ENCODE measurements at places on chromosomes 13 and 19.

DNA sequence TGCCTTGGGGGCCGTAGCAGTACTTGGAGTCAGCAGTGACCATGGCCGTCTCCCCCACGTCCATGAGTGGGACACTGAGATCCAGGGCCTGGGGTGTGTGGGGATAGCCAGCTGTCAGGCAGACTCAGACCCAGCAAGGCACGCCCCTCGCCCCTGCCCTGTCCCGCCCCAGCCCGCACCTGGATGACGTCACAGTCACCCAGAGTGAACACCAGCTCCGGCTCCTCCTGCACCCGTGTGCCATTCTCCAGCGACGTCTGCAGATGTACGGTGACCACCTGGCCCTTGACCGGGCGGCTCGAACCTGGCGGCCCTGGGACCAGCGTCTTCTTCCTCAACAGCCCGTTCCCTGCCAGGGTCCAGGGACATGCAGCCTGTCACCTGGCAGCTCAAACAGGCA, 4.0 kb downstream of the FKBP8 start:
- DNase-seq = no peak

DNA sequence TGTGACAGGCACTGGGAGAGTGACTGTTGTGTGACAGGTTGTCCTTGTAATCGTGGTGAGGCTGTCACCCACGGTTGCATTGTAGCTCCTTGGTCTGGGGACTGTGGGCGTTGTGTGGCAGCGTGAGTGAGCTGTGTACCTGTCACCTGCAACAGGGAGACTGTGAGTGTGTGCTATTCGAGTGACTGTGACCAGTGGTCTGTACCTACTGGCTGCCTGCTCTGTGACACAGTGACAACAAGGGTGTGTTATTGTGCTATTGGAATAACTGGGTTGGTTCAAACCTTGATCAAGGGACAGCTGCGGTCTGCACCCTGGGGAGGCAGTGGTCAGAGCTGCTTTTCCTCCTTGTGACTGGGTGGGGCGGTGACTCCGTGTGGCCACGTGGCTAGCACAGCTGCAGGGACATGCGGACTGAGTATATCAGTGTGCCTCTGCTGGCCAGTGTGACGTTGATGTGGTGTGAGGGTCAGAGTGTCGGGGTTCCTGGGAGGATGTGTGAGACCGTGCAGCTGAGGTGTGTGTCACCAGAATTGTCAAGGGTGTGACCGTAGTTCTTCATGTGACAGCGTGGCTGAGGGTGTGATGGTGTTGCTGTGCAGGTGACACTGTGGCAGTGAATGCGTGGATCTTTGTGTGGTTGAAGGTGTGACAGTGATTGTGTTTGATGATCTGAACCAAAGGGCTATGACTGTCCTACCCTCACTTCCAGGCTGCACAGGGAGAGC, 10.1 kb upstream of the NFIX start:
- no peak for DNase-seq

DNA sequence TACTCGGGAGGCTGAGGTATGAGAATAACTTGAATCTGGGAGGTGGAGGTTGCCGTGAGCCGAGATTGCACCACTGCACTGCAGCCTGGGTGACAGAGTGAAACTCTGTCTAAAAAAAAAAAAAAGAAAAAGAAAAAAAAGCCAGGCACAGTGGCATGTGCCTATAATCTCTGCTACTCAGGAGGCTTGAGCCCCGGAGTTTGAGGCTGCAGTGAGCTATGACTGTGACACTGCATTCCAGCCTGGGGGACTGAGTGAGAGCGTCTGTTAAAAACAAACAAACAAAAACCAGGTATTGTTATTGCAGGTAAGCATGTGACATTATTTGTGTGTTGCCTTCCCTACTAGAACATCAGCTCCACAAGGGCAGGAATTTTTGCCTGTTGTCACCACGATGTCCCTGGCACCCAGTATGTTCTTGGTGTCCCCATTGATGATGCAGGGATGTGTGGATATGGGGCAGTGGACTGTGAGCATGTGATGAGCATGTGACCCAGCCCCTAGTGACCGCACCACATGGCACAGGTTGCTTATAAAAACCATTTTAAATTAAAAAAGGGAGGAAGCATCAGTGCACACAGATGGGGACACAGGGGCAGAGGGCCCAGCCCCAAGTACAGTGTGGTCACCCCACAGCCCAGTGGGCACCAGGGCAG, 1.6 kb upstream of the KANK2 start:
- no peak for DNase-seq

GRCh38 chr19:51796195-51796679, 1.3 kb downstream of the FPR3 start:
- DNase-seq = no peak

DNA sequence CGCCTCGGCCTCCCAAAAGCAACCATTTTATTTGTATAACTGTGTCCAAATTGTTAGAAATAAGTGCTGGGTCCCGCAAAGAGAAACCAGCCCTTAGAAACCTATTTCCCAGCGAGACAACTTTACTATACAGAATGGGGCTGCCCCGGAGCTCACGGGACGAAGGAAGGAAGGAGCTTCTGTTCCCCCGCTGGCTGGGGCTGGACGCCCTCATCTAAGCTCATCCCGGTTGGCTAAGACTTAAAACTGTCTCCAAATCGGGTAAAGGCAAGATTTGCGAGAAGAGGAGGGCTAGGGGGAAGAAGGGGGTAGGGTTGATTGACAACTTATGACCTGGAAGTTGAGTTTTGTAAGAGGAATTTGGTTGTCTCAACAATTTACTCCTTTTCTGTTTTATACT, 12.3 kb upstream of the BSG start:
- no peak for DNase-seq

- no peak for DNase-seq
Measured at GRCh38 chr13:90696254-90696653, 651.2 kb upstream of the MIR17HG start.

DNA sequence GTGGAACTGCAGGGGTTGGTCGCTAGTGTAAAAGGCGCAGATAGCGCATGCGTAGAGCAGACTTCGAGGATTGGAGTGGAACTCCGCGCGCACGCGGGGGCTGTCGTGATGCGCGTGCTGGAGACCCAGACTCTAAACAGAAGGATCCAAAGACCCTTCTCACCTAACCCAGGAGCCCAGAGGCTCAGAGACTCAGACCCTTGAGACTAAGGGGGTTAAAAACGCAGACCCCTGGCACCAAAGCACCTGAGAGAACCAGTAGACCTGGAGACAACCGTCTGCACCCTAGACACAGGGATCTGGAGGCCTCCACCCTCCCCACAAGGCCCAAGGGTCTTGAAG, 567 bp upstream of the CTU1 start:
- DNase-seq = no peak

- DNase-seq = no peak
Measured at GRCh38 chr13:97283888-97284287, 61.8 kb downstream of the MBNL2 start.

Data from activated T-cell treated with anti-CD3 and anti-CD28 coated beads for 24 hours (primary cell).